ENCODE measurements at places on chromosomes 2 and 18.

DNA sequence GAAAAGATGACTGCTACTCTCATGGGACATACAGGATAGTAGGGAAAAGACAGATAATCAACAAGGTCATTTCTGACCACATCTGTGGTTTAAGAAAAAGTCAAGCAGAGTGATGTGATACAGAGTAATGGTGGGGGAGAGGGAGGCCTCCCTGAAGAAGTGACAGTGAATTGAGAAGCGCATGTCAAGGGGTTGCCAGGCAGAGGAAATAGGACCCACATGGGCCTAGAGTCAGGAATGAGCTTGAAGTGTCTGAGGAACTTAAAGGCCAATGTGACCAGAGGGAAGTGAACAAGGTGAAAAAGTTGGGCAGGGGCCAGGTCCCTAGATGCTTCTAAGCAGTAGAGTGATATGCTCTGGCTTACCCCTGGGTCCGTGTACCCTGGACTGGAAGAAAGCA is 113.5 kb upstream of the PPP1CB start:
- DNase-seq = no peak

- no peak for DNase-seq
Measured at GRCh38 chr2:172260336-172260735, 157.6 kb upstream of the DLX2 start.

DNA sequence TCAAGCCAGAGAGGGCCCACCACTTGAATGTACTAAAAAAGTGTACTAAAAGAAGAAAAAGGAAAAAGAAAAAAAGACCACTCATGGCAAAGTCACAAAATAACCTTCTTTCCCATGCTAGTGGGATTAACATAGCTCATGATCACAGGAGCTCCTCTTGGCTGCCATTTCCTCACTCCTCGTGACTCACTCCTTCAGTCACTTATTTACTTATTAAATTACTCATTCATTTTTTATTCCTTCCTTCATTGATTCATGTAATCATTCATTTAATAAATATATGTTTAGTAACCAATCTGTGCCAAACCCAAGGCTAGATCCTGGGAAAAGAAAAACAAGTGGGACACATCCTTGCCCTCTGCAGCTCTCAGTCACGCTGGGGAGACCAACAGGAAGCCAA is 300.5 kb downstream of the INSIG2 start:
- no peak for DNase-seq

DNA sequence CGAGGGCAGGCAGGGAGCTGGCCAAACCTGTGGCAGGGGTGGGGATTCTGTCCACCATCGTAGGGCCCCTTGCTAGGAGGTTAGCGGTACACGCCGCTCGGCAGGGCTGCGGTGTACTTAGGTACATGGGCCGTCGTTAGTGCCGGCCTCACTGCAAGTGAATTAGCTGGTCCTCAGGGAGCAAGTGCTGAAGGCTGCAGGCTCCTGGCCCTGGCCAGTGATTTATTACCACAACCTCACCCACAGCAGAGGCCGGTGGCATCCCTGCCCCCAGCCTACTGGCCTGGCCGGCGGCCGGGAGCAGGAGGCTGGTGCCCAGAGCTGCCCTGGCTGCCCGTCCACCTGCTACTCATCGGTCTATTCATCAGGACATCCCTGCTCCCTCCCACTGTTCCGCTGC is 19.6 kb upstream of the PTMA start:
- no peak for DNase-seq

DNA sequence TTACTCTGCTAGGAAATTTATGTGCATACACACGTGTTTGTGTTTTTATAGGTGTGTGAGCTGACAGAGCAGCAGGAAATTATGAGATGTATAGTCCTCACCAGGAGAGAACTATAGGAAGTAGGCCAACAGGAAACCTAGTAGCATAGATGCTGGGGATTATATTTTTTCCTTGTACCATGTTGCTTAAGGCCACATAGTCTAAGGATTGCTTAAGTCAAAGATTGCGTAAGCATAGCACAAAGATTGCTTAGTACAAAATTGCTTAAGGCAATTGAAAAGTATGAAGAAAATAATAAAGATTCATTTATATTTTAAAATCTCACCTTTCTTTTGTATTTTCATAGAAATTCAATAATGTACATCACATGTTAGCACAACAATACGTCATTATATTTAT is 18.7 kb upstream of the CCDC102B start:
- DNase-seq = no peak

- DNase-seq = no peak
Measured at GRCh38 chr18:43949291-43949690, 672.0 kb upstream of the SYT4 start.

DNA sequence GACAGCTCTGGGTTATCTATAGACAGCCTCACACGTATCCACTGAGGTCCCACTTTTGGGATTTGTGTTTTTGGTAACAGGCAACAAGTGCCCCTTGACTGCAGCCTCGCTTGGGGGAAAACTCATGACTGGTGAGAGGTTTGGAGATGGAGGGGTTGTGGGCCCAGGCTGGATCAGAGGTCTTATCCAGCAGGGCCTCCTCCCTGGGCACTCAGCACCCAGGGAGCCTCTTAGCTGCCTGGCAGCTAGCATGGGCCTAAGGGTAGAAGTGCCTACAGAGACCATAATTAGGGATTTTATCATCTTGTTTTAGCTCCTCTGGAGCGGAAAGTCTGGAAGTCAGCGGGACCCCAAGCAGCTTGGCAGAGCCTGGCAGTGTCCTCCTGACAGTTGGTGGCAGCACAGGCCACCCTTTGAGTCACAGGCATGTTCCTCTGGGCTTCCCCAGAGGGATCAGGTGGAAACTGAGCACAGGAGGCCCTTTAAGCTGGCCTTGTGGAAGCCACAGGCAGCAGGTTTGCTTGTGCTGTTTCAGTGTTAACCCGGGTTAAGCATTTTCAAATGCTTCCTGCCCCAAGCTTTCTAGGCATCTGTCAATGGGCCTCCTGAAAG is 143.1 kb downstream of the KCTD1 start:
- no peak for DNase-seq

DNA sequence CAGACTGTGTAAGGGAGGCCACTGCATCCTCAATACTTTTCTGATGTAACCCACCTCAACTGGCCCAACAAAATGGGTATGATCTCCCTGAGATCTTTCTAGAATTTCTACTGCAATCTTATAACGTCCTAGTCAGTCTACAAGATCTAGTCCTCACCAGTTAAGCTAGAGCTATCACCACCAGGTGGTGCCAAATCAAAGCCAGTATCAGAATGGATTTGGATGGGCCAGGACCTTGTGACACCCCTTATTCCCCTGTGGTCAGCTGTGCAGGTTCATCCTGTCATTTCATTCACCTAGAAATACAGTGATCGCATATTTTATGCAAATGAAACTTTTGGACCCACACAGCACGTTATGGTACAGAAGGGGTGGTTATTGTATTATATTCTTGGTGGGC is 90.3 kb downstream of the OLA1 start:
- peak; percentile 65 for DNase-seq

GRCh38 chr18:44079606-44080005 is 601.1 kb upstream of the SETBP1 start:
- no peak for DNase-seq

GRCh38 chr2:226403369-226403768 is 396.3 kb downstream of the IRS1 start:
- DNase-seq = no peak

GRCh38 chr2:44616667-44617155 is 255.0 kb downstream of the CAMKMT start:
- peak; percentile 7 for DNase-seq

DNA sequence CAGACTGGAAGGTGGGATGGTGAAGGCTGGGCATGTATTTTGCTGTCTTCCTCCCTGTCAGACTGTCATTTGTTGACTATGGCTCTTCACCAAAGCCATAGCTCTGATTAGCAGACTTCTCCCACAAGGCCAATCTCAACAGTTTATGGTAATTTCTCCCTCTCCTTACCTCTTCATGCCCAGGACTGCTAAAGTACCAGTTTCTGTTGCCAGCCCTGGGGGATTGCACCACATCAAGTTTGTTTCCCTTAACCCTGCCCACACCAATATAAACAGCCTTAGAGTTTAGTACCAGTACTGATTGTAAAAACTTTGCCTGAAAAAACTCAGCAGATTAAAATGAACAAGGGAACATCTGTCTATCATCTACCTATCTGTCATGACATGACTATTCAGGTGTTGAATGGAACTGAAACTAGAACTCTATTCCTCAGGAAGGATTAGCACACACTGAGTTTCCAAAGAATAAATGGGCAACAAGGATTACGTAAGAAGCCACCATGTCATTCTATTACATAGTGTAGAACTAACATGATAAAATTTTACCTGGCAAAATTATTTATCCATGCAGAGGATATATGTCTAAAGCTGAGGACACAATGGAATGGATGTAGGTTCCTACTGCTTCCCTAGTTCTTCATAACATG is 13.7 kb downstream of the FEZ2 start:
- DNase-seq = no peak

DNA sequence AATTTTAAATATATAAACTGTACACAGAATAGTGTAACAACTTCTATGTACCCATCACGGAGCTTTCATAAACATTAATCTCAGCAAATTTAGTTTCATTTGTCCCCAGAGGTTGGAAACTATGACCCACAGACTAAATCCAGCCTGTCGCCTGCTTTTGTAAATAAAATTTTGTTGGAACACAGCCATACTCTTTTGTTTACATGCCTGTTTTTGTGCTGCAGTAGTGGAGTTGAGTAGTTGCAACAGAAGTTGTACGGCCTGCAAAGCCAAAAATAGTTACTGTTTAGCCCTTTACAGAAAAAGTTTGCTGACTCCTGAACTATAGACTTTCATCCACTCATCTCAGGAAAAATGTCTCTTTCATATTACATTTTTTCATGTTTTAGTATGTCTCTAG is 39.8 kb downstream of the RBM45 start:
- no peak for DNase-seq

DNA sequence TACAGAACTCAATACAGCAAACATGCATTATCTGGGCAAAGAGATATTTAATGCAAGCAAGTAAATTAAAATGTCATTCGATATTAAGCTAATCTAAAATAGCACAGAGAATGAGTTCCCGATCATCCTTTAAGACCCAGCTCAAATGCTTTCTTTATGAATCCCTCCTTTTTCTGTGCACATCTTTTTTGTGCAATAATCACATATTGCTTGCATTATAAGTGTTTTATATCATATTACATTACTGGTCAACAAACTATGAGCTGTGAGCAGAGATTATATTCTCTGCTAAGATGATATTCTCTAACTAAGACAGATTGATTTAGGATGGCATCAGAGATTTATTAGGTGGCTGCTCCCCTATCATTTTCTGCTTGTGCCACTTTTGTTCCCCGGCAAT is 146.1 kb downstream of the ERBB4 start:
- no peak for DNase-seq
